Renal cortical epithelial cell (primary cell): ENCODE measurements at places on chromosomes 12 and 14.

- DNase-seq = no peak
Measured at GRCh38 chr14:69274321-69274720, 14.4 kb downstream of the GALNT16 start.

GRCh38 chr12:108349278-108349688 is 10.2 kb upstream of the CMKLR1 start:
- DNase-seq = no peak

- DNase-seq = no peak
Measured at GRCh38 chr14:99248761-99249171, 23.2 kb downstream of the BCL11B start.

- peak; percentile 45 for DNase-seq
Measured at GRCh38 chr14:34676516-34677211, 37.7 kb downstream of the CFL2 start.

- peak; percentile 47 for DNase-seq
Measured at GRCh38 chr14:60757567-60758002, 23.0 kb downstream of the MNAT1 start.

DNA sequence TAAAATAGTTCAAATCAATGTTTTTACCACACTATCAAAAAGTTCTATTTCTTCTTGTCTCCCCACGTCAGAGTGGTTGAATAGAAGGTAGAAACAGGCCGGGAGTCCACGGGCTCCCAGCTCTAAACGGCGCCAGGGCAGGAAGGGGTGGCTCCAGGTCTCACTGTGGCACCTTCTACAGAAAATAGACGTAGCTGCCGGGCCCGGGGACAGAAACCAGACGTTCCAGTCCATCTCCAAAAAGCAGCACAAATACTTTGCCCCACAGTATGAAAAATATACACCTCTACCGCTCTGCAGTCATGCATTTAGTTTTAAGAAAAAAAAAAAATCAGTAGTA is 30.9 kb downstream of the CCNK start:
- DNase-seq = no peak

DNA sequence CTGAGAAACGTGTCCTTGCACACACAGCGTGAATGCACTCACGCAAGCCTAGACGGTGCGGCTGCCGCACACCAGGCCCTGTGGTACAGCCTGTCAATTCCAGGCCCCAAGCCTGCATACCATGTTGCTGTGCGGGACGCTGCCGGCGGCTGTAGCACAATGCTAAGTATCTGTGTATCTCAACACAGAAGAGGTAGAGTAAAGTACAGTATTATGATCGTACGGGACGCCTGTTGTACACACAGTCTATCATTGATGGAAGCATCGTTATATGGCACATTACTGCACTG is 45.0 kb downstream of the AMN start:
- DNase-seq = no peak

GRCh38 chr12:122659579-122659978 is 43.6 kb downstream of the HCAR2 start:
- DNase-seq = peak; percentile 66

DNA sequence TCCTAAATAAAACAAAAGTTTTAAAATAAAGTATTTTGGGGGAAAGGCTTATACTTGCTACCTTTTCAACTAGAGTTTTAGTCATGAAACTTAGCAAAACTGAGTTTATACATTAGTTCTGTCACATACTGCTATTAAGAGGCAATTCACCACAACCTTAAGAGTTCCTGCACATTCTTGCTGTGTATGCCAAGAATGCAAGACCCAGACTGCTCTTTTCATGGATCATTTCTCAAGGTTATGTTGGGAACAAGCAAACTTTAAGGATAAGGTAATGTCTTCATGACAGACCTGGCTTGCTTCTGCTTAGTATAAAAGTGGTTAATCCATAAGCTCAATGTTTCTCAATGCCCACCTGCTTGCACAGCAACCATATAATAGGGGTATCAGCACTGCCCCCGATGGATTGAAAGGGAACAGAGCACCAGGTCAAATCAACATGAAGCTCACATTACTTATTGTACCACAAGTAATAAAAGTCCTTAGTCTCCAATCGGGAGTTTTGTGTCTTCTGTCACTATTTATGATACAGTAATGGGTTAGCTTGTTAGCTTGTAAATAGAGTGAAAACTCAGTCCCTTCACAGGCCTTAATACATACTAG is 67.6 kb downstream of the KIF21A start:
- peak; percentile 85 for DNase-seq

DNA sequence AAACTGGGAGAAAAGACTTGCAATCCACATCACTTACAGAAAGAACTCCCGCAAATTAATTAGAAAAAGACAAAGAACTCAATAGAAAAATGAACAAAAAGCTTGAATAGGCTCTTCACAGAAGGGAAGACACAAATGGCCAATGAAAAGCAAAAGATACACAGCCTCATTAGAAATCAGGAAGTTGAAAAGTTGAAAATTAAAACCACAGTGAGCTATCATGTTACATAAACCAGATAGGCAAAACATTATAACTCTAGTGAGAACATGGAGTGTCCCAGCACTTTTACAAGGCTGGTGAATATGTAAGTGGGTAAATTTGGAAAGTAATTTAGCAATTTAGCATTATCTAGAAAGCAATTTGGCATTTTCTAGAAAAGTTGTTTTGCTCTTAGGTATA is 158.4 kb upstream of the RASSF8 start:
- DNase-seq = no peak

- peak; percentile 15 for DNase-seq
Measured at GRCh38 chr14:83300476-83301064, 1766.9 kb upstream of the SEL1L start.

DNA sequence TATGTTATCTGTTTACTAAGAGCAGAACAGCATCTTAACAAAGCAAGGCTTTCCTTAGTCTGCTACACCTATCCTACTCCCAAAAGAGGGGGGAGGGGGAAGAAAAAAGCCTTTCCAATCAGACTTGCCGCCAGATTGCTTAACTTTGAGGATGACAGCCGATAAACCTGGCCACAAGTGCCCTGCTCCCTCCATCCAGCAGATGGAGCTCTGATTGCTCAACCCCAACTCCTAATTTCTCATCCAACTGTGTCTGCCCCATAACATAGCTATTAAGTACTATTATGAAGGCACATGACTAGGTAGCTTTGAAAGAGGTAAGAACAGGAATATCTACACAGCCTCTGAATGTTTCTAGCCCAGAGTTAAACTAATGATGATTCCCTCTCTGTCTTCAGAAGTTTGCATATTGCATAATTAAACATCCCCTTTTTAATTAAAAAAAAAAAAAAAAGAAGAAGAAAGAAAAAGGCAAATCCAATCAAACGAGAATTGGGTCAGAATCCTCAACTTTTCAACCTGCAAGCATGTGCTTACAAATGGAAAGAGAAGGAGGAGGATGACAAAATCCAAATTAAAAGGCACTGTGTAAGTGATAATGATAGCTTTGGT is 247.4 kb downstream of the GALC start:
- DNase-seq = peak; percentile 16

DNA sequence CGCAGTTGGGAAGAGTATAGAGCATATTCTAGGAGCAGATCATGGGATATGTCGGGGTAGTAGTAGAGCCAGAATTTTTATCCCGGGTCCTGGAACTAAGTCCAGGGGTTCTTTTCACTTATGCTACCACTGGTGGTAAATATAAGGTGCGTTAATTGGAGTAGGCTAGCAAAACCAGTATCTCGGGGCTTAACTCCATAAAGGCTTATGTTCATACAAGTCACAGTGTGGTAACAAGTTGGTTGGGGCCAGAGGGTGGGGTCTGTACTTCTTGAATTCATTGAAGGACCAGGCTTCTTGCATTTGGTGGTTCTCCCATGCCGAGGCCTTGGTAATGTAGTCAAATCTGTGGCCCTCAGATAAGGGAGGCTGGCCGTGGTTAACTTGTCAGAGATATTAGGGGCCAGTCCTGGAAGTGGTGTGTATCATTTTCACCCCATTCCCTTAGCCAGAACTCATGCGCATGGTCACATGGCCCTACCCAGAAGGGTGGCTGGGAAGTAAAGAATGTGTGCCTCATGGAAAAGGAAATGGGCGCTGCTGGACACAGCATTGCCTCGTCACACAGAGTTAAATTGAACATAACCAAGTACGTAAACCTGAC is 1.5 kb upstream of the ZNF641 start:
- DNase-seq = no peak

GRCh38 chr14:33842299-33842698 is 108.6 kb downstream of the EGLN3 start:
- peak; percentile 91 for DNase-seq

DNA sequence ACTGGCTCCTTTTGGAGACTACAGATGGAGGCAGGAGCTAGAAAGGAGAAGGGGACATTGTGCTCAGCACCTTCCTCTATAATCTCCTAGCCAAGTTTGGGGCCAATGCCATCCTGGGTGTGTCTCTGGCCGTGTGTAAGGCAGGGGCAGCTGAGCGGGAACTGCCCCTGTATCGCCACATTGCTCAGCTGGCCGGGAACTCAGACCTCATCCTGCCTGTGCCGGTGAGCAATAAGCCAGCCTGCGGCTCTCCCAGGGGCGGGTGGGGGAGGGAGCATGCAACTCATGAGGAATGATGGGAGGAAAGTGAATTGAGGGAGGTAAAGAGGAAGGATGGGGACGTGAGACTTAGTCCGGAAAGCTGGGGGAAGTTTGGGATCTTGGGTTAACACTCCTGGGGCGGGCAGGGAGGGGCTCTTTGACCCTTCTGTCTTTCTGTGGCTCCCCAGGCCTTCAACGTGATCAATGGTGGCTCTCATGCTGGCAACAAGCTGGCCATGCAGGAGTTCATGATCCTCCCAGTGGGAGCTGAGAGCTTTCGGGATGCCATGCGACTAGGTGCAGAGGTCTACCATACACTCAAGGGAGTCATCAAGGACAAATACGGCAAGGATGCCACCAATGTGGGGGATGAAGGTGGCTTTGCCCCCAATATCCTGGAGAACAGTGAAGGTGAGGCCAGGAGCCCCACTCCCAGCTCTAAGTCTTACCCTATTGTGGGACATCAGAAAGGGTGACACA is 3.3 kb downstream of the ENO2 start:
- DNase-seq = no peak

GRCh38 chr12:89468648-89469326 is 55.8 kb downstream of the GALNT4 start:
- no peak for DNase-seq

- DNase-seq = no peak
Measured at GRCh38 chr14:106579084-106579483, 1052.7 kb downstream of the TMEM121 start.

- no peak for DNase-seq
Measured at GRCh38 chr14:20376071-20376588, 32.7 kb downstream of the PARP2 start.

DNA sequence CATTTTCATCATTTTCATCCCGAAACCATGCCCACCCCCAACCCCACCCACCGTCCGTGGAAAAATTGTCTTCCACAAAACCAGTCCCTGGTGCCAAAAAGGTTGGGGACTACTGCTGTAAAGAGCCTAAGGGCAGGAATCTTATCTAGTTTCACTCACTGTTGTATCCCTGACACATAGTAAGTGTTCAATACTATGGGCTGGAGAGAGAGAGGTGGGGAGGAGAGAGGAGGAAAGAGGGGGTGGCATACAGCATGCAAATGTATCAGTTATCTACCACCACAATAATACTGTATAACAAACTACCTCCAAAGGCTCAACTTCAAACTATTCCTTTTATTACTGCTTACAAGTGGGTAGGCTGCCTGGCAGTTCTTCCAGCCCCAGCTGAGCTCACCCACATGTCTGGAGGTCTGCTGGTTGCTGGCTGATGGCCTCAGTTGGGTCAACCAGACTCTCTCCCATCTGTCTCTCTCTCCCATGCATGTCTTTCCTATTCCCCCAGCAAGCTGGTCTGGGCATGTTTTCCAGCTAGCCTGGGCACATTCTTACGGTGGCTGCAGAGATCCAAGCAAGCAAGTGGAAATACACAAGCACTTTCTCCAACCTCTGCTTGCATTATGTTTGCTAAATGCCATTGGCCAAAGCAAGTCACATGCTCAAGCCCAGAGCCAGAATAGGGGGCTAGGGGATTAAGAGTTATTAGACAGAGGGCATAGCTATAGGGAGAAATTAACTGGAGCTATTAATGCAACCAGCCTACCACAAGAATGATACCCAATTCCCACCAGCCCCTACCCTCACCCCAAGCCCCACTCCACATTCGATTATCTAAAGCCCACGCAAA is 31.6 kb upstream of the FICD start:
- DNase-seq = no peak

DNA sequence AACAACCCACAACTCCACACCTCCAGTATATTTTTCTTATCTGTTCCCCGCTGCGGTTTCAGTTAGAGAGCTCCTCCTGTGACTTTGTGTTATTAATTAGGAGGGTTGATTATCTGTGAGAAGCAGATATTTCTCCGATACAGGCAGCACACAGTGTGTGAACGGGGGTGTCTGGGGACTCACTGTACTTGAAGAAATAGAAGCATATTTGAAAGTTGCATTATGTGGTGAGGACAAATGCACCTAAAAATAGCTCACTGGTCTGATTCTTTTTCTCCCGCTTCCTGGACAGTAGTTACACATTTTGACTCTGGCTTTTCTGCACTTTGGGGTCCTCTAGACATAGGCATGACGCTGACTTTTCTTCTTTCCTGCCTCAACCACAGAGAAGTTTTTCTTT is 277.7 kb downstream of the VRK1 start:
- DNase-seq = no peak

DNA sequence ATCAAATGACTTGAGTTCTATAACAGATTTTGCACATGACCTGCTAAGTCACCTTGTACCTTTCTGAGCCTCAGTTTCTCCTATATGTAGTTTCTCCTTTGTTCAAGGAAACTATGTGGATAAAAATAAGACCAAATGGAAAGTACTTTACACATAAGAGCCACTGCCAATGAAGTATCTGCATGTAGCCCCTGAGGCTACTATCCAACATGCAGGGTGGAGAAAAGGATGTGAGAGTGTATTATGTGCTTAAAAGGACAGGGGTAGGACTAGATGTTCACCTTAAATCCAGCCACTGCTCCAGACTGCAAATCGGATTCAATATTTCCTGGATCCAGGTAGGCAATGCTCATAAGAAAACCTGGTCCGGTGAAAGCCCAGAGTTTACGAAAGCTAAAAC is 21.2 kb downstream of the SLC11A2 start:
- DNase-seq = no peak

GRCh38 chr12:85085066-85085465 is 48.9 kb downstream of the LRRIQ1 start:
- no peak for DNase-seq

- peak; percentile 80 for DNase-seq
Measured at GRCh38 chr14:51674294-51675002, 22.7 kb downstream of the FRMD6 start.

DNA sequence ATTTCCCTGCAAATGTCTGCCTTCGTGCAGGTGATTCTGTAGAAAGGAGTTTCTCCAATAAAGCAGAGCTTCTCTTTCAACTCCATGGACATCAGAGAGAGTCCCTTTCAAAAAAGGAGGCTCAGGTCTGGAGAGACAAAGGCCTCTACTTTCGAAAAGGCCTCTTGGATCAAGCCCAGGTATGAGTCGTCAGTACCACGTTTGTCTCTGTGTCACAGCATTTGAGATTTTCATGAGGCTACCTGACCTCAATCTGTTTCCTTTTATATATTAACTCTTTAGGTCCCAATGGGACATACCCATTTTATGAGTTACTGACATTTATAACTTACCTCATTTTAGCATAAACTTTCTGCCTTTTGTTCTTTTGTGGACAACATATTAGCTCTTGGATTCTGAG is 290.8 kb downstream of the RPAP3 start:
- DNase-seq = no peak
